ENCODE measurements at places on chromosomes 4 and X.

GRCh38 chr4:83929550-83929949 is 393.6 kb downstream of the GPAT3 start:
- DNase-seq: no peak

- no peak for DNase-seq
Measured at GRCh38 chrX:72396117-72396516, 90.4 kb upstream of the CITED1 start.

GRCh38 chrX:94914235-94914634 is 1240.2 kb downstream of the FAM133A start:
- no peak for DNase-seq

DNA sequence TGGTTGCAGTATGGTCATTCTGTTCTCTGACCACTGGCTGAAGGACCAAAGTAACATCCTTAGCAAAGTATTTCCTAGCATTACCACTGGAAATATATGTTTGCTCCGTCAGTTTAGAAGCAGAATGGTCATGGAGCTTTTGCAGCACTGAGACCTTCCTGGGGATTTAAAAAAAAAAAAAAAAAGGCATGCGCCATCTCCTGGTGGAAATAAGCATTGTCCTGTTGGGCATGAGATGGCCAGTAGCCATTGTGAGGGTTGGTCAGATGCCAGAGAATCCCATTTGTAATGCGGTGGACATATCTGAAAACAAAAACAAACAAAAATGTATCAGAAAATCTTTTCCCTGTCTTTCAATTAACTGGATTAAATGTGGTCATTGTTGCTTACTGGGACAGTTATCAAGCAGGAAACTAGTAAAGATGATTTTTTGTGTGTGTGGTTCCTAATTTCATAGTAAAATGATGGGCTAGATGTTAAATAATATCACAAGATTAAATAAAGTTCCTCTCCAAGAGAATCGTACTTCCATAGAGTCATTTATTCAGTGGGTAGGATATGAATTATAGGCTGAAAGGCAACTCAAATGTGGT is 139.6 kb downstream of the SOWAHB start:
- no peak for DNase-seq

DNA sequence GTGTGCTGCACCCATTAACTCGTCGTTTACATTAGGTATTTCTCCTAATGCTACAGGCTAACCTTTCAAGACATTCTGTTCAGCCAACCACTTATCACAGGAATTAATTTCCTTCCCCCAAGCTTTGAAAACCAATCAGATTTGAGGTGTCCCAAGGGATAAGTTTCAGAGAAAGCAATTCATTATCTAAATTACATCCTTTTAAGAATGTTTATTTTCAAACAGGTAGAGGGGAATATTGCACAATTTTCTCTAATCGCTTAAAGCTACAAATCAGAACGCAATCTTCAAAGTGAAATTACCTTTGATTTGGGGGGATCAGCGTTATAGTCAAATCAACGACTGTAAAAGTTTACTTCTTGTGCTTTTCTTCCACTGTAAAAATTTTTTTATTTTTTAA is 1.6 kb downstream of the CLOCK start:
- no peak for DNase-seq

- no peak for DNase-seq
Measured at GRCh38 chr4:54403700-54404453, 174.8 kb downstream of the PDGFRA start.

- no peak for DNase-seq
Measured at GRCh38 chr4:102623622-102624021, 122.5 kb downstream of the NFKB1 start.

- DNase-seq: no peak
Measured at GRCh38 chr4:99846891-99847290, 30.3 kb downstream of the DAPP1 start.

- no peak for DNase-seq
Measured at GRCh38 chr4:14022456-14022855, 394.9 kb upstream of the BOD1L1 start.

GRCh38 chr4:144710526-144710912 is 64.6 kb downstream of the HHIP start:
- no peak for DNase-seq

GRCh38 chr4:128468123-128468989 is 180.7 kb upstream of the PGRMC2 start:
- no peak for DNase-seq

GRCh38 chr4:41135801-41136200 is 78.5 kb downstream of the APBB2 start:
- DNase-seq: no peak

DNA sequence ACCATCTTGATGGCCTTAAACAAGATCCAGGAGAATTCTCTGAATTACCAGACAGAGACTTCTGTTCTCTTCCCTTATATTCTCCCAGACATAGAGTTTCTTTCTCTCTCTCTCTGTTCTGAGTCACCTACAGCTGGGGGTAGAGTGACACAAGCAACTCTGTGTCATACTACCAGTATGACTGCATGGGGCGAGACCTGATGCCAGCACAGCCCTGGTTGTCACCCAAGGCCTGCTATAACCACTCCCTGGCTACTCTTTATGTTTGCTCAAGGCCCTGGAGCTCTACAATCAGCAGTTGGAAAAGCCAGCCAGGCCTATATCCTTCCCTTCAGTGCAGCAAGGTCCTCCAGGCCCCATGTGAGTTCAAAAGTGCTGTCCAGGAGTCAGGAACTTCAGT is 114.2 kb upstream of the TENT5D start:
- DNase-seq: no peak

DNA sequence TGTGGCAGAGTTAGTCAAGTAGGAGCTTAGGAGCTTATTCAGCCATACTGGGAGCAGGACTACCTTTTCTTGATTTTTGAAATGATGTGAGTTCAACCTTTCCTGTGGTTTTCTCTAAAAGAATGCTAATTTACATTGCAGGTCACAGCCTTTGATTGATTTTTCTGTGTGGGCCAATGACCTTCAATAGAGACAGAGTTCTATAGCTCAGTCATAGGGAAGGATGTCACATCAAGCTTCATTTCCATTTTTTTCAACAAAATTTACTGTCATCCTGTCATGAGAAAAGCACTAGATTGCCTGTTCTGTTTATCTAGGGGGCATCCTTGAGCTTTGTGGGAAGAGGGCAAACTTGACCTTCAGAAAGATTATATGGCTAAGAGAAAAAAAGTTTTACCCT is 448.7 kb downstream of the MID1IP1 start:
- DNase-seq: no peak

DNA sequence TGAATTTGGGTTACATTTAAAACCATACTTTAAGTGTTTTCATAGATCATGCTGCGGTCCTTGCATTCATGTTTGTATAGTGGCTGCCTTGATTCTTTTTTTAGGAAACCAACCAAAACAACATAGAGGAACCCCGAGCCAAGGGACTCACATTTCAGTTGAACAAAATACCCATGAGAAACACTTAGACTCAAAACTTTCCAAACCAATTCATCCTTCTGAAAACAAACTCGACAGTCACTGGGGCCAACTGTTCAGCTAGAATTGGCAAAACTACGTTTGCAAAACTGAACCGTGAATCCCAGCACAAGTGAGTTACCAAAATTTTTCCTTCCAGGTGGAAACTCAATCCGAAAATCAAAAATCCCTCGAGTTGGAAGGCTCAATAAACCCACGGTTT is 1.4 kb downstream of the ADGRA3 start:
- no peak for DNase-seq

- DNase-seq: peak; percentile 63
Measured at GRCh38 chr4:48017108-48017571, 568 bp downstream of the NIPAL1 start.

DNA sequence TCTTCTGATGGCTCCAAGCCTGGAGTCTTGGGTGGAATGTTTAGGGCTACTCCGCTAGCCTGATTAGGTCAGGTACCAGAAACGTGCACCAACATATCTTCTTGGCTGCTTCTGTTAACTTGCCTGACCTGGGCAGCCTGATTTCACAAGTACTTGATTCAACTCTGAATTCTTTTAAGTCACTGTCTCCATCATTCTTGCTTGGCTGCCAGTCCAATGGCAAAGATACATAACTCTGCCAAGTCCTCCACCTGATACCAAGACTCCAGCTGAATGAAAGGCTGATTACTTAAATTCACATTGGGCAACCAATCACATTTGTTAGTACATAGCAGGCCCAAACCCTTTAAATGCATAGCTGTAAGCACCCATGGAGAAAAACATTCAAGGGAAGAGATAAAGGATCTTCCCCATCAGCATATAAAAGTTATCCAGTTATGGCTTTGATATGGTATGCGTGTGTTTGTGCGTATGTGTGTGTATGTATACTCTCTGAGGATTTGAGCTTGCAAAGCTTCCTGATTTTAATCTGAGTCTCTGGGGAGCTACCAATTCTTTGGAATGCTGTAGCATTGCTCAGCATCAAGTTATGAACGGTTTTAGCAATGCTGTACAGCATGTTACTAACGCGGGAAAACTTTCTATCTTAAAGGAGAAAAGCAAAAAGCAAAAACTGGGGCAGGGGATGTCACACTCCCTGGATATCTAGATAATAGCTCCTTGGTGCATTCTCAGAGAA is 917.2 kb downstream of the DMD start:
- DNase-seq: no peak

DNA sequence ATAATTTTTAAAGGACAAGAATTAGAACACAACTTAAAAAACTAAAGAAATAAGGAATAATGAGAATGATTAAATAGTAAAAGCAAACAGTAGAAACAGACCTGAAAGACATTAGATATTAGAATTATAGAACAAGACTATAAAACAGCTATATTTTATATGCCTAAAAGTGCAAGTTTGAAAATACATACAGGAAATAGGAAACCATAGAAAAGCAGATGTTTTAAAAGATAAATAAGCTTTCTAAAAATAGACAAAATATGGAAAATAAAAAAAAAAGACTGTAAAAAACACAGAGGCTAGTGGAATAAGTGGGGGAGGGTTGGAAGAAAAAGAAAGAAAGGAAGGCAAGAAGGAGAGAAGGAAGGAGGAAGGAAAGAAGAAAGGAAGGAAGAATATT is 407.3 kb downstream of the IDS start:
- no peak for DNase-seq

- DNase-seq: peak; percentile 61
Measured at GRCh38 chr4:15805583-15806517, 27.7 kb downstream of the CD38 start.

- DNase-seq: no peak
Measured at GRCh38 chr4:159046683-159047082, 56.2 kb upstream of the RAPGEF2 start.

DNA sequence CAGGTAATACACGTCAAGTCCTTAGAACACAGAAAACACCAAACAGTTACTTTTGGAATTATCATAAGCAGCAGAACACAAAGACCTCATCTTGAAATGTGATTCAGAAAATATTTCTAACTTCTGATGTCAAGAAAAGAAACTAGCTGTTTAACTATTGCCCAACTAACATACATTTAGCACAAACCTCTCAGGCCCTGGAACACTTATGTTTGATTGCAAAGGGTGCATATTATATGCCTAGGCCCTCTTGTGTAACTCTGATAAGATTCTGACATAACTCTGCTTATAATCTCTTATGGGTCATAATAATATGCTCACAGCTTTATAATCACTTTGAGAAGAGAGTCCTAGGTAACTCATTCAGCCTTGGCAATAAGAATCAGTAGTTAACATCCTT is 62.6 kb downstream of the TBC1D9 start:
- DNase-seq: no peak

DNA sequence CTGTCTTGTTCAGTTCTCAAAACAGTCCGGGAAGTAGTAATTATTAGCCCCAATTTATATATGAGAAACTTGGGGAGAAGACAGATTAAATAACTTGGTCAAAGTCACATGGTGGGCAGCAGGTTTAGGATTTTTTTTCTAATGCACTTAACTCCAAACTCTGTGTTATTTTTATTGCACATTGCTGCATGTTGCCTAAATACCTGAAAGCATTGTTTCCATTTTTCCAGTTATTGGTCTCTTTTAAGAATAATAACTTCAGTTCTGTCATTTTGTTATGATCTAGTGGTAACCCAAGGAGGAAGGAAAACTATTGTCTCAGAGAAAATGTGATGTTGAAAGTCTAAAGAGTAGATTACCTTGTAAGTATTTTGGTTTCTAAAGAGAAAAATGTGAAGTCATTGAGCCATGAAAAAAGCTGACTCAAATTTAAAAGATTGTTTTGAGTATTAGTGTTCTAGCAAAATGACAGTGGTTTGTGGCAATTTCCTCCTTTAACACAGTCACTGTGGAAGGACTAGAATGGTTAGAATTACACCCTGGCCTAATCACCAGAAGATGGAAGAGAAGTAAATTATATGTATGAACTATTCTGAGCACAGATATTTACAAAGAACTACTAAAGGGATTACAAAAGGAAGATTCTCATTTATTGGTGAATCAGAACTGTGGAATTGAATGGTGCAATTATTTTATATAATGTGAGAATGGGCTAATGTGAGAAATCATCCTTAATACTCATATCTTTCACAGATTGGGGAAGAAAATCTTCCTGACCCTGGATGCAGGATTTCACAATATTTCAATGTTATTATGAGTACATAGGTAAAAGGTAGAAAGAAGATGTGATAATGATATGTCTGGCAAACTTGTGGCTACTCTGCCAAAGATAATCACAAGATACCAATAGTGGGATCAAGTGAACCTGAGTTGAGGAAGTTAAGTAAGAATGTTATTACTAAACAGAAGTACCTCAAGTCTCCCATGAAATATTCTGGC is 21.7 kb upstream of the CXCL8 start:
- no peak for DNase-seq

DNA sequence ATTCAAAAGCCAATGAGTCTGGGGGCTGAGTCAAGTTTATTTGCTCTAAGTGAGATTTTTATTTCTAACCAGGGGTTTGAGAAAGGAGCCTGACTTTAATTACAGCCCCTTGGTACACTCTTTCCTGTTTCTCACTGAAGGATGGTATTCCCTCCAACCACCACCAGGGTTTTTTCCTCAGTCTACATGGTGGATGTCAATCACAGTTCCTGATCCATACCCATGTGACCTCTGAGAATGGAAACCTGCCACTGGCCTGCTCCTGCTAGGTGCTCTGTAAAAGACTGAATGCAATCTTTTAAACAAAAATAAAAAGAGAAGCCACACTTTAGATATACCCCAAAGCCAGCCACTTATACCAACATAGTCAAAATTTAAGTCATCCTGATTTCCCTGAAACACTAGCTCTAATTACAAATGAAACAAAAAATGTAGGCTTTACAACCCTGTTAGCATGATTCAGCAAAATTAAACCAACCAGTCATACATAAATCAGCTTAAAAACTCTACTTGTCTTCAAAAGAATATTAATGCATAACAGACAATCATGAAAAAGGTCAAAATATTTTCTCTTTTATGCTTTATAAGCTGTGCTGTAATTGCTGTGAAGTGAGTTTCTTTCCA is 112.1 kb upstream of the NWD2 start:
- no peak for DNase-seq

All from activated CD8-positive, alpha-beta T cell treated with anti-CD3 and anti-CD28 coated beads for 36 hours (primary cell).